ENCODE measurements at places on chromosomes 7 and 10.

GRCh38 chr10:30709229-30709628, 79.7 kb upstream of the LYZL2 start:
- no peak for DNase-seq

- no peak for DNase-seq
Measured at GRCh38 chr7:151063212-151063561, 3.8 kb downstream of the SLC4A2 start.

- DNase-seq: no peak
Measured at GRCh38 chr10:36050763-36051499, 408.8 kb upstream of the FZD8 start.

GRCh38 chr7:12322903-12323300, 80.8 kb downstream of the VWDE start:
- DNase-seq: no peak

- no peak for DNase-seq
Measured at GRCh38 chr7:71354716-71355115, 222.8 kb downstream of the GALNT17 start.

GRCh38 chr10:63819753-63820329, 298.6 kb downstream of the REEP3 start:
- peak; percentile 38 for DNase-seq

- DNase-seq: no peak
Measured at GRCh38 chr10:47079204-47079580, 168.0 kb downstream of the PTPN20 start.

DNA sequence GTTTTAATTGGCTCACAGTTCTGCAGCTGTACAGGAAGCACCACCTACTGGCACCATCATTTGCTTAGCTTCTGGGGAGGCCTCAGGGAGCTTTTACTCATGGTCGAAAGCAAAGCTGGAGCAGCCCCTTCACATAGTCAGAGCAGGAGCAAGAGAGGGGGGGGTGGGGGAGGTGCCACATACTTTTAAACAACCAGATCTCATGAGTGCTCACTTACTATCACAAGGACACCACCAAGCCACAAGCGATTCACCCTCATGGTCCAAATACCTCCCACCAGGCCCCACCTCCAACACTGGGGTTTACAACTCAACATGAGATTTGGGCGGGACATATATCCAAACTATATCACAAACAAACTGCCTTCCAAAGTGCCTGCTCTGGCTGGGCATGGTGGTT, 31.7 kb upstream of the SLC18A3 start:
- no peak for DNase-seq
